Panc1 (cell line): ENCODE measurements at places on chromosomes 13 and 19.

- no peak for DNase-seq
Measured at GRCh38 chr19:13961826-13962698, 9.8 kb downstream of the DCAF15 start.

- DNase-seq = no peak
Measured at GRCh38 chr19:32676895-32677359, 1.3 kb downstream of the RGS9BP start.

DNA sequence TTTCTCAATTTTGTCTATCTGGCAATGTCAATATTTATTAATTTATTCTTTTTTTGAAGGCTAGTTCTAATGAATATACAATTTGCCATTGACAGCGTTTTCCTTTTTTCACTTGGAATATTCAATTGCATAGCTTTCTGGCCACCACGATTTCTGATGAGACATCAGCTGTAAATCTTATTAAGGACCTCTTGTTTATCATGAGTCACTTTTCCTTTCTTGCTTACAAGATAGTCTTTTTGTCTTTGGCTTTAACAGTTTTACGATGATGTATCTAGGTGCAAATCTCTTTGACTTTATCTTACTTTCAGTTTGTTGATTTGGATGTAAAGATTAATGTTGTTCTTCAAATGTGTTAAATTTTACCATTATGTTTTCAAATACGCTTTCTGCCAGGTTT lies 991.6 kb upstream of the SLC10A2 start:
- DNase-seq = no peak

DNA sequence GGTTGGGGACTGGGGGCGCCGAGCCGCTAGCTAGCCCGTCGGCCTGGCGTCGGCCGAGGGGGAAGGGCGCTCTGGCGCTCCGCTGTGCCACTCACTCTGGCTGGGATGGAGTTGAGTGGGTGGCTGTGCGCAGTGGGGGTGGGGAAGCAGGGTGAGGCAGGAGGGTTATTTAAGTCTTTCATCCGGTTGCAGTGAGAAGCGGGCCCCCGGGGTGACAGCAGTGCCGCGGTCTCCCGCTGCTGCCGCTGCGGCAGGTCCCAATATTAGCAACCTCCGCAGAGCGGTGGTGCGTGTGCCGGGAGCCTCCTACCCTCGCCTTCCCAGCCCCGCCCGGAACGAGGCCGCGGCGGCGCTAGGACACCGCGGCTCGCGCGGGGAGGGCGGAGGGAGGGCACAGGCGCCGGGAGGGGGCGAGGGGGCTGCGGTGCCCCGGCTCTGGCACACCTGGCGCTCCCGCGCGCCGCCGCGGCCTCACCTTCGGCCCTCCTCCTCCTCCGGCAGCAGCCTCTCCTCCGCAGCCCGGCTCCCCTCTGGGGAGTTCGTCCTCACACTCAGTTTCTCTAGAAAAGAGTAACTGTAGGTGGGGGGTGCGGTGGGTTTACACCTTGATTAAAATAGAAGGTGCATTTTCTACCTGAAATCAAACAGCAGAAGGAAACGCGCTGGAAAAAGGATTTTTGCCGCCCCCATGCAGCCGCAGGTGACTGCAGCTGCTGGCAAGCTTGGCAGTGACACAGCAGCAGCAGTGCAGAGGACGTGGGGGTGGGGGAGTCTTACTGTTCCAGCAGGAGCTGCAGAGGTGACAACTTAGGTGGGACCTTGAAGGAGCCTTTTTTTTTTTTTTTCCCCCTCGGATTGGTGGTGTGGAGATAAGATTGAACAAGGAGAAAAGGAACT lies 4.5 kb downstream of the FGF9 start:
- DNase-seq = no peak

- no peak for DNase-seq
Measured at GRCh38 chr19:48854103-48854502, 14.3 kb downstream of the PLEKHA4 start.

DNA sequence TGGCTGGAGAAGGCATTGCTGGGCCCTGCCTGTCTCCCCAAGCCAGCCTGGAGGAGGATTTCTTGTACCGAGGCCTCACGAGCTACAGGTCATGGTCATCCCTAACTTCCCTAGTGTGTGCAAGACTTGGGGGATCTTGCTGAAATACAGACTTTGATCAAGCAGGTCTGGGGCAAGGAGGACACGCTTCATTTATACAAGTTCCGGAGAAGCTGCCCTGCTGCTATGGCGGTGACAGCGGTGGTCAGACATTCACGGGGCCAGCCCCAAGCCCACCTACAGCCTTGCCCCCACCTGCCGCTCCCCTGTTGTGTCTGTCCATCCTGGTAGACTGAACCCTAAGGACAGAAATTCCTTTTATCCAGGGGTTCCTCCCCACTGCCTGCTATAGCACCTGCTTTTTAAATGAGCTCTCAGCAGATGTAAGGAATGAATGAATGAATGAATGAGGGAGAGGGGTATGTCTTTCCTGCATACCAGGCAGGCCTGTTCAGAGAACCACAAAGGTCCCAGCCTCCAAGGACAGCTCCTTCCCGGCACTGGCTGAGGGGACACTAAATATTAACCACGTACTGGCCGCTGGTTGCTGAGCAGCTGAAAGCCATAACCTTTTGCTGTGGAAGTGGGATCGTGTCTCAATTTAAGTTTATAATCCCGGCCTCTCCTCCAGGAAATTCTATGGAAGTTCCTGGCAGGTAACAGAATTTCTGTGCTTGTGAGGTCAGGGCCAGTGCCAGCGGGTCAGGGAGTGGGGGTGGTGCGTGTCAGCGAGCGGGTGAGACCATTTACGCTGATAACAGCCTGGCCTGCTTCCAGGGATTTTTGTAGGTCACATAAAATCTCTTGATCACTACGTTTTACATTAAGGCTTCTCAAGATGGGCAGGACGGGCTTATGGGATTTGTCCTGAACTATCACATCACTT lies 27.1 kb downstream of the TSSK6 start:
- DNase-seq = no peak
